ENCODE measurements at places on chromosomes 5 and 9.

DNA sequence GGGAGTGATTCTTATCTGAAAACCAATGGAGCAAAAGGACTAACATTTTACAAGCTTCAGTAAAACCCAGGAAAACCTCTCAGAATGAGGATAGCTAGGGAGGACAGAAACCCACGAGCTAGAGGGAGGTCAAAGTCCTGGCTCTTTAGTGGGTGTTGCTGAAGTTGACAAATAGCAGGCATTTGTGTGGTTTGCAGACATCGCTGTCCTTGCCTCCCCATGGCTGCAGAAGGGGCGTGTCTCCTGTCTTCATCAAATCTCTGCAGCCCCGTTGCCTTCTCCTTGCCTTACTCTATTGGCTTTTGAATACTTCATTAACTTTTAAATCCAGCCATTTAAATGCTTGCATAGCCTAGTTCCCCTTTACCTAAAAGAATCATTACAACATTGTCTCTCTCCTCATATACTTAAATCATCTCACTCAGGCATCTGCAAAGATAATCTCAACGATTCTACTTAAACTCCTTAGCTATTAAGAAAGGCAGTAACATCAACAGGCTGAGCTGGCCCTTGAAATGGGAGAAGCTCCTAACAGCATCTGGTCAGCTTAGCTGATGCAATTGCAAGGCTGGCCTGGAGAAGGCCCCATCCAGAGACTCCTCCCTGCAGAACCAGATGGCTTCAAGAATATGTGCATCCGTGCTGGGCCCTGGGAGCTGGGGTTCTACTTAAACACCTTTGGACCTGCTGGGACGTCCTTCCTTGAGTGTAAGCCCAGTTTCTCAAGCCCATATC, 152.8 kb upstream of the TAS2R1 start:
- DNase-seq: no peak

DNA sequence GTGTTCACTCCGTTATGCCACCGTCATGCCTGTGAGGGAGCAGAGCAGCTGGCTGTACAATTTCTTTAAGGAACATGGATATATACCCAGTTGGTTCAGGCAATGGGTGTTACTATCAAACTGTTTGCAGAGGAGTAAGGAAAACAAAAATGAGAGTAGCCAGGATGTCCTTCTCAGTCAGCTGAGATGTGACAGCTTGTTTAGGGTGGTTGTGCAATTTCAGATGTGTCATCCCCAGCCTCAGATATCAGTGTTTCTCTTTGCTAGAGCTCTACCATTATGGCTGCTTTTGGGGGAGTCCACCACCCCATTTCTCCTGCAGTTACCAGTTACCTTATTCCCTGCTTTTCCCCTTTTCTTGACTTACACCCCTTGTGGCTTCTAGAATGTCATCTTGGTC, 135.2 kb upstream of the SLC24A2 start:
- no peak for DNase-seq

DNA sequence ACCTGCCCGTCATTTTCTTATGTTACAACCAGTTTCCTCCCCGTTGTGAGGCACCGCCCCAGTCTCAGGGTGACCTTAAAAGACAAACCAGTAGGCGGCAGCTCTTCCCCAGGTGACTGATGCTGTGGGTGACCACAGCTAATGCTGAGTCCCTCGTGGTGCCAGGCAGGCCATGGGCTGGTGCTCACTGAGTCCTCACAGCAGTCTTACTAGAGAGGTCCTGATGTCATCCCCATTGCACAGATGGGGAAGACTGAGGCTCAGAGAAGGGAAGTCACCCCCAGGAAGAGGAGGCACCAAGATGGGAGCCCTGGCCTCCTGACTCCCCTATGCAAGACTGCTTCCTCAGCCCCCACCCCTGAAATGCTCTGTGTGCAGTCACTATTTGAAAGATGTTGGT, 978 bp downstream of the CFAP157 start:
- no peak for DNase-seq

- peak; percentile 40 for DNase-seq
Observed at GRCh38 chr5:74766418-74766848, 484 bp downstream of the GFM2 start.

GRCh38 chr9:13778631-13779030, 499.1 kb upstream of the MPDZ start:
- DNase-seq: peak; percentile 26

- DNase-seq: no peak
Observed at GRCh38 chr9:128770286-128771030, 1.3 kb downstream of the ZER1 start.

DNA sequence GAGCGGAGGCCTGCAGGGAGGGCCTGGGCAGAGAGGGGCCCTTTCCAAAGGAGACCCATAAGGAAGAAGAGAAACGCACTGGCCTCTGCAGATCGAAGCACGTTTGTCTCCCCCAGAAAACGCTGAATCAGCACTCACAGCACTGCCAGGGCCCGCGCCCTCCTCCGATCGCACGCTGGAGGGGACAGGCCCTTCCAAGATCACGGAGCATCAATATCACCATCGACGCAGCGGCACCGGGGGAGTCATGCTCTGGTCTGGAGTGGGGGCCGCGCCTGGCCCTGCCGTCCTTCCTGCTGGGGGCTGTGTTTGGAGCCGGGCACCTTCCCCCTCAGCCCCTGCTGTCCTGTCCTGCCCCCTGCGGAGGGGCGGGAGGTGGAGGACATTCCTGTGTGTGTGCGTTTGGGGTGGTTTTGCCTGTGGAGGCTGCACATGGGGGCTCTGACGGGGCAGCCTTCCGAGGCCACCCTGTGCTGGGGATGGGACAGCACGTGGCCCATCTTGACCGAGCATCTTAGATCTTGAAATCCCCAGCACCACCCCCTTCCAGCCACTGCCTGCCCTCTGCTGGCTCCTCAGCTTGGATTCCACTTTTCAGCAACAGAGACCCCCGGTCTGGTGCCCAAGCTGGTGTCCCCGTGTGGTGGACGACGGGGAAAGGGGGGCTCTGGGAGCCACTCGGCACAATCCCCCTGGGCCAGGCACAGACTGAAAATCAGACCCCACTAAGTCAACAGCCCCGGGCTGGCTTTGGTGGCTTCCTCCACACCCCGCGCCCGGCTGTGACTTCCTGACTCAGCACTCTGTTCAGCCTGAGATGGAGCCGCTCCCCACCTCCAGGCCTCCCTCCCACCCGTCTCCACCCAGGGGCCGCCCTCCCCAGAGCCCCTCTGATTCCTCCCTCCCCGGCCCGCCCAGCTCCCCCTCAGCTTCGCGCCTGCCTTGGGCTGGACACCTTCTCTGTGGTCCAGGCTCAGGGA, 8.3 kb downstream of the TMEM250 start:
- DNase-seq: no peak

DNA sequence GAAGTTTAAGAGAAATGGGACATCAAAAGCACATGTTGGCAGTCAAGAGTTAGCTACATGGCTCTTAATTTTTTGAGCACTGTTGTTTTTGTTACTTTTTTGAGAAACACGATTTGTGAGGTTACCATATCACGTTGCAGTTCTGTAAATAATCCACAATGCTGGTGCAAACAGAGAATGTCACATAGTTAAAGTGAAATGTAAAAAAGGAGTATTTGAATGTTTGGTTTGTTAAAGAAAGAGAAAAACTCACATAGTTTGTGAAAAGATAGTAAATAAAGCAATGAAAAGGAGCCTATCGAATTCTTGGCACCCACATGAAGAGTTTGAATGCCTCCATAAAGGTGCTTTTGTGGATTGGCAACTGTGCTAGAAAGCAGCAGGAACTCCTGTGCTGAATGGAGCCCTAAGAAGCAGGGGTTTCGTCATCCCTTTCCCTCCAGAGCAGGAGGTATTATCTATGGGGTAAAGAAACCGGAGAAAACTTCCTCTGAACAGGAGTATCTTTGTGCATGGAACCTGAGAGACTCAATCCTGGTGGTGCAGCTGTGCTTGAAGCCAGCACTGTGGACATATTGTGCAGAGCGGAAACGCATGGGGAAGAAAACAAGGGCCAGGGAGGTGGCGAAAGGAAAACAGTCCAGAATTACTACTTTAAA, 148.5 kb upstream of the OTULINL start:
- DNase-seq: no peak

Measured in COR-L47 (cell line).